ENCODE measurements at places on chromosomes 13 and 19.

DNA sequence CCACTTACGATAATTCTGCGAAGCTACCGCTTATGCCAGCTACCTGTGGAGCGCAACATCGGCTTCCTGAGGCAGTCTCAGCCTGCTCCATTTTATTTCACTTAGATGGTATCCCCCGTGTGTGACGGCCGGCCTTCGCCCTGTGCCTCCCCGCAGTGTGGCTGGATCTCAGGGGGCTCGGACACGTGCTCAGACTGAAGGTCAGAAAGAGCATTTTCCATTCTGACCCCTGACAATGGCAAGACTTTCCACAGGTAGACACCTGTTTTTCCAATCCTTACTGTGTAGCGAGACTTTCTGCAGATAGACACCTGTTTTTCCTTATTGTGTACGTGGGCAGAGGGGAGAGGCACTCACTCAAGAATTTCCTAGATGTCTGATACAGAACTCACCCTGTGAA lies 52.7 kb downstream of the ATP11A start:
- no peak for DNase-seq

GRCh38 chr19:408441-408901 lies 476 bp downstream of the C2CD4C start:
- DNase-seq = no peak

- no peak for DNase-seq
Measured at GRCh38 chr19:38538386-38538785, 79.4 kb downstream of the MAP4K1 start.

- no peak for DNase-seq
Measured at GRCh38 chr19:41421973-41422372, 5.2 kb downstream of the B3GNT8 start.

DNA sequence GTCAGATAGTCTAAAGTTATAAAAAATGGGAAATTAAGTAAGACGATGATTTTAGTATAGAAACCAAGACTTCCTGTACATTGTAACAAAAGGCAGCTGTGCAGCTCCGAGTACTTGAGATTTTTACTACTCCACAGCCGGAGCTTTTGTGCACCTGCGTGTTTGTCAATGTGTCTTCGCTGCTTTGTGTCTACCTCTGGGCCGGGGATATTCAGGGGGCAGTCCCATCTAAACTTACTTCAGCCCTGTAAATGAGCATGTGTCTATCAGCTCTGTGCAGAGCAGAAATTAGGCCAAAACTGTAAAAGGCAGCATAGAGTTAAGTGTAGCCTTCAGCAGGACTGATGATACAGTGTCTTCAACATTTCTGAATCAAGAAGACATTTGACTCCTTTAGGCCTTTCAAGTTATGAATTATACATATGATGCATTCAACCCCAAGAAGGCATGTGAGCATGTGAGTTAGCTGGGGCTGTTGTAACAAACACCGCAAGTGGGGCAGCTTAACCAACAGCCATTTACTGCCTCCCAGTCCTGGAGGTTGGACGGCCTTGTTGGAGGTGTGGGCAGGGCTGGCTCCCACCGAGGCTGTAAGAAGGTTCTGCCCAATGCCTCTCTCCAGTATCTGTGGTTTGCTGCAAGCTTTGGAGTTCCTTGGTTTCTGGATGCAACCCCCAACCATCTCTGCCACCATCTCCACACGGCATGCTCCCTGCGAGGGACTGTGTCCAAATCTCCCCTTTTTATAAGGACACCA lies 191.0 kb upstream of the IRS2 start:
- no peak for DNase-seq

- DNase-seq = no peak
Measured at GRCh38 chr19:46466536-46467196, 4.7 kb downstream of the PNMA8A start.

DNA sequence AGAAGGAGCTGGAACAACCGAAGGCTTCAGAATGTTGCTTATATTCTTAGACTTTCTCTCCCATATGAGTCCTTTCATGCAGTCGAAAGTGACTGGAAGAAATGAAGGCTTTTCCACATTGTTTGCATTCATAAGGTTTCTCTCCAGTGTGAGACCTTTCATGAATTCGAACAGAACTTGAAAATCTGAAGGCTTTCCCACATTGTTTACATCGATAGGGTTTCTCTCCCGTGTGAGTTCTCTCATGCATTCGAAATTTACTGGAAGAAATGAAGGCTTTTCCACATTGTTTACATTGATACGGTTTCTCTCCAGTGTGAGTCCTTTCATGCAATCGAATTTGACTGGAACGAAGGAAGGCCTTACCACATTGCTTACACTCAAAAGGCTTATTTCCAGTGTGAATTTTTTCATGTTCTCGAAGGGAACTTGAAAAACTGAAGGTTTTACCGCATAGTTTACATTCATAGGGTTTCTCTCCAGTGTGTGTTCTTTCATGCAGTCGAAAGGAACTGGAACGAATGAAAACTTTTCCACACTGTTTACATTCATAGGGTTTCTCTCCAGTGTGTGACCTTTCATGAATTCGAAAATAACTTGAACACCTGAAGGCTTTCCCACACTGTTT lies 21.5 kb downstream of the ZNF14 start:
- no peak for DNase-seq

DNA sequence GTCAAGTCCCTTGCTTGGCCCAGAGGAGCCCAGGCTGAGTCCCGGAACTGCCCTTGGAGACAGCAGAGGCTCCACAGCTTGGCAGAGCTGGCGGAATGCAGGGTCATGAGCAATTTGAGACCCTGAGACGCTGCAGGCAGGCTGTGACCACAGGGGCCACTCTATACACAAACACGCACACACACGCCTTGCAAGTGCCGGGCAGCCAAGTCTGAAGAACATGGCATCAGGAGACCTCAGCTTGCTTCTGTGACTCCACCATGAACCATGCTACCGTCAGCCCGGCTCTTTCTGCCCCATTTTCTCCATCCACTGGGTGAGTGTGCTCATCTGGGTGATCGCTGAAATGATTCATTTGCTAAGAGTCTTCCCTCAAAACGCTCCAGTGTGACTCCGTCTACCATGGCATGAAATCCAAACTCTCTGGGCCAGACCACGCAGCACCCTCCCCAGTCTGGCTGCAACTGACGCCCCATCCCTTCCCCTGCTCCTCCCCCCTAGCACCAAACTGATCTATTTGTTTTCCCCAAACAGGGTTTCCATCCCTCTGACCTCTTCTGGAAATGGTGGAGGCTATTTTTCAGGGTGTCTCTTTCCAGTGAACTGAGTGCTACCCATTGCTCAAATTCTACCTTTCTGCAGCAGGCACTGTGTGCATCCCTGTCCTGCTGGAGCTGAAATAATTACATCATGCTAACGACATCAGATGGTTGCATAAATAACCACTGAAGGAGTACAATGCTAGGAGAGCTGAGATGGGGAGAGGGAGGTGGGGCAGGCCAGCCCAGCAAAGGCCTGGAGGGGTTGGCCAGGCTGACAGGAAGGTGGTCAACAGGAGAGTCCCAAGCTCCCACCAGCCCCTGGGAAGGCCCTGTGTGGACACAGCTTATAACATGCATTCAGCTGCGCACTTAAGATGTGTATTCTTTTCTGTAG lies 3.1 kb downstream of the CARS2 start:
- no peak for DNase-seq

DNA sequence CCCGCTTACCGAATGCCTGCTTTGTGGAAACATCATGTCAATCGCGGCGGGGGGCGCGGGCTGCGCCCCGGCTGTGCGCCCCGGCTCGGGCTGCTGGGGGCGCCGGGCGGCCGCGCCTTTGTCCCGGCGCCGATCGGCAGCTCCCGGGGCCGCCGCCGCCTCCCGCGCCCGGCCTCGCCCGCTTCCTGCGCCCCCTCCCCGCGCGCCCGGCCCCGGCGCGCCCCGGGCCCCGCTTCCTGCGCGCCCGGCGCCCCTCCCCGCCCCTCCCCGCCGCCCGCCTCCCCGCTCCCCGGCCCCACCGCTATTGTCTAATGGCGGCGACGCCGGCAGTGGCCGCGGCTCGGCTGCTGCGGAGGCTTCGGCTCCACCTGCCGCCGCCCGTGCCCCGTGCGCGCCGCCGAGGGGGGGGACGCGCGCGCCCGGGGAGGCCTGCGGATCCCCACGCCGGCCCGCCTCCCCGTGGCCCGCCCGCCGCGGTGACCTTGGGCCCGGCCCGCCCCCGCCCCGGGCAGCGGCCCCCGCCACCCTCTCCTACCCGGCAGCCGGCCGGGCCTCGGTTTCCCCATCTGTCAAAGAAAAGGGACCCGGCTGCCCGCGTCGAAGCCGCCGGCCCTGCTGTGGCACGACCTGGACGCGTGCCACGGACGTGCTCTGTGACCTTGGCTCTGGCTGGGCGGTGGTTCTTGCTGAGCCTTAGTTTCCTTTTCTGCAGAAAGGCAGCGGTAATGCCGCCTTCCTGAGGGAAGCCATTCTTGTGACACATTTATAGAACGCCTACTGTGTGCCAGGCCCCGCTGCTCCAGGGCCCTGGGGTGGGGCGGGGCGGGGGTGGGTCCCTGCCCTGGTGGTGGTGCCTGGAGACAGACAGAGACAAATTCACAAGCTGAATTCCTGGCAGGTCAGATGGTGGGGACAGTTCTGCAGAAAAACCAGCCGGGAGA lies at the start of gene TLE5:
TLE5 (minus strand) TSS at position 331 of the 941 bp plus-strand sequence; CDS start at position 36, 295 bp downstream.
- no peak for DNase-seq

- no peak for DNase-seq
Measured at GRCh38 chr19:30361721-30362120, 10.5 kb upstream of the ZNF536 start.

DNA sequence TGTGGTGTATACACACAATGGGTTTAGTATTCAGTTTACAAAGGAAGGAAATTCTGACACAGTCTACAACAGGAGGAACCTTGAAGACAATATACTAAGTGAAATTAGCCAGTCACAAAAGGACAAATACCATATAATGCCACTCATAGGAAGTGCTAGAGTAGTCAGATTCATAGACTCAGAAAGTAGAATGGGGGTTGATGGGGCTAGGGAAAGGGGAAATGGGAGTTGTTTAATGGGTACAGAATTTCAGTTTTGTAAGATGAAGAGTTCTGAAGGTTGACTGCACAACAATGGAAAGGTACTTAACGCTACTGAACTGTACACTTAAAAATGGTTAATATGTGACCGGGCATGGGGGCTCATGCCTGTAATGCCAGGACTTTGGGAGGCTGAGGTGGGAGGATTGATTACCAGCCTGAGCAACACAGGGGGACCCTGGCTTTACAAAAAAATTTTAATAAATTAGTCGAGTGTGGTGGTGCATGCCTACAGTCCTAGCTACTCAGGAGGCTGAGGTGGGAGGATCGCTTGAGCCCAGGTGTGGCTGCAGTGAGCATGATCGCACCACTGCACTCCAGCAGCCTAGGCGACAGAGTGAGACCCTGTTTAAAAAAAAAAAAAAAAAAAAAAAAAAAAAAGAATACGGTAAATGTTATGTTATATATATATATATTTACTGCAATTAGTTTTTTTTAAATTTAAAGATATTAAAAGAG lies 45.0 kb downstream of the SLC15A1 start:
- DNase-seq = no peak

DNA sequence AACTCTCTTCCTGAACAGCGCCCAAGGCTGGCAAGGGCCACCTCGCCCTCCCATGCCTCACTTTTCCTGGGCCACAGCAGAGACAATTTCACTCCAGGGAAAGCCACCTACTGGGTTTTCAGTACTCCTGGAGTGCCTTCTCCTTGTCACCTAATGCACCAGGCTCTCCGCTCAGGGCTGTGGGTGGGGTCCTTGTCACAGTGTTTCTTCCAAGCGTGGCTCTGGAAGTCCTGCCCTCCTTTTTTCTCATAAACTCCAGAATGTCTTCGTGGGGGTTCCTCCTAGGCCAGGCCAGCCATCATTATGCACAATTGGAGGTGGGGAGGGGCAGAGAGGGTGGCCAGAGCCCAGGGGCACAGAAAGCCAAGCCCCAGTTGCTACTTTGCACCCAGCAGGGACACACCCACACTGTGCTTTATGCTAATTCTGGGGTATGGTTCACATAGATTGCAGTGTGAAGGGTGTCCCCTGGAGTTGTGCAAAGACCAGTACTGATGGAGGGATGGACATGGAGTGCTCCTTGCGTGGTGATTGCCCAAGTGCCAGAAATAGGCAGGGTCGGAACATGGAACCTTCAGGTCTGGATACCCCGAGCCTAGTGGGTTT lies 78.8 kb downstream of the CHST8 start:
- DNase-seq = no peak

- peak; percentile 84 for DNase-seq
Measured at GRCh38 chr19:1605236-1606137, at the start of gene UQCR11. Gene UQCR11, minus strand, starts transcription at chr19:1605462. Its CDS starts 53 bp downstream, at chr19:1605409.

- no peak for DNase-seq
Measured at GRCh38 chr13:30932481-30933353, at the start of gene TEX26. Gene TEX26, plus strand, starts transcription at chr13:30932656. Its CDS starts 60 bp downstream, at chr13:30932716.

- no peak for DNase-seq
Measured at GRCh38 chr13:30403456-30403855, 18.8 kb upstream of the UBE2L5 start.

DNA sequence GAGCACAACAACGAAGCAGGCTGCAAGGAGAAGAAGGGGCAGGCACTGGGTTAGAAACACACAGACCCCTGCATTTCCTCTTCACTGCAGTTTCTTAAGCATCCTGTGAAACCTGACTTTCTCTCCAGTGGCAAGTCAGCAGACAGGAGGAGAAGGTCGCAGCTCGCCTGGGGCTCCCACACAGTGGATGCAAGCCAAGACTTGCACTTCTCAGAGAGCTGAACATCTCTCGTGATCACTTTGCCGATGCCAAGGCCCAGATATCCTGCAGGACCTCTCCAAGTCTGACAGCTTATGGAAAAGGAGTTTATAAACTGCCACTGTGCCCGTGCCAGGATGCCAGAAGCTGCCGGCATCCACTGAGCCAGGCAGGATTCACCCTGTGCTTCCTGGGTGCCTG lies 18.4 kb downstream of the TMEM272 start:
- no peak for DNase-seq

- no peak for DNase-seq
Measured at GRCh38 chr13:31773538-31773937, 34.2 kb downstream of the RXFP2 start.

DNA sequence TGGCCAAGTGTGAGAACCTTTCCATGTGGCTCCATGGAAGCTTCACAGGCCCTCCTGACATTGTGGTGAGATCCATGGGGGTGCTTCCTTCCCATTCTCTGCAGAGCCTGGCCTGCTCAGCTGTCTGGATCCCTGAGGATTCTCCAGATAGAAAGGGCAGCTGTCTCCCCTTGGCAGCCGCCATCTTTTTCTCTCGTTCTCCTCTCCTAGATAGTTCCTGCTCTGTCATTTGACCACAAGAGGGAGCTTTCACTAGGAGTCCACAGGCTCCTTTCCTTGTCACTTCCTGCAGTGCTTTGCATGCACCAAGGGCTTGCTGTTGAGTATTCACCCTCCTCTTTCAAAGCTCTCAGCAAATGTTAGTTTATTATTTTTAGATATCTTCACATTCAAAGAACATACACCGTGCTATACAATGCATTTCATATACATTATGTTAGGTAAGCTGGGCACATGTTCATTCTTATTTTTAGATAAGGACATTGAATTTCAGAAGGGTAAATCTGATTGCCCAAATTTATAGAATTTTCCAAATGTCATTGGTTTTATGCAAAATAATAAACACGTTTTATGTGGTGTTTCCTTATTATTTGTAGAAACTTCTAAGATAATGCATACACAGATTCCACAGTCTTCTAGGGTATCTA lies 133.2 kb downstream of the FRY start:
- DNase-seq = no peak

GRCh38 chr13:98690348-98691022 lies 62.0 kb downstream of the SLC15A1 start:
- no peak for DNase-seq

- no peak for DNase-seq
Measured at GRCh38 chr13:32257649-32258048, 57.5 kb downstream of the ZAR1L start.

- no peak for DNase-seq
Measured at GRCh38 chr19:8338835-8339234, 4.2 kb downstream of the KANK3 start.

GRCh38 chr19:51439021-51439465 lies 19.2 kb downstream of the SIGLEC8 start:
- DNase-seq = no peak

- no peak for DNase-seq
Measured at GRCh38 chr19:17488593-17489391, 18.5 kb downstream of the SLC27A1 start.

Data from esophagus squamous epithelium (tissue), 5 donors.